ENCODE measurements at places on chromosomes 13 and 19.

- DNase-seq: no peak
Observed at GRCh38 chr13:64083396-64083795, 2667.7 kb upstream of the PCDH20 start.

DNA sequence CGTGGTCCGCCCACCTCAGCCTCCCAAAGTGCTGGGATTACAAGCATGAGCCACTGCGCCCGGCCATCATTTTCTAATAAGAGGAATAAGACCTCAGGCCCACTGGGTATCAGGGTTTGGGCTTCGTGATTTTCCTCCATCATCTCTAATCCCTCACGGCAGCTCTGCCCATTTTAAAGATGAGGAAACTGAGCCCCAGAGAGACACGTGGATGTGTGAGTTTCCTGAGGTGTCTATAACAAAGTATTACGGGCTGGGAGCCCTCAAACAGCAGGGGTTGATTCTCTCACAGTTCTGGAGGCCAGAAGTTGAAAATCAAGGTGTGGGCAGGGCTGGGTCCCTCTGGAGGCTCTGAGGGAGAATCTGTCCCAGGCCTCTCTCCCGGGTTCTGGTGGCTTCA lies 33.7 kb downstream of the MYO9B start:
- DNase-seq: no peak

GRCh38 chr19:16249826-16250404 lies 52.2 kb downstream of the AP1M1 start:
- no peak for DNase-seq

- DNase-seq: no peak
Observed at GRCh38 chr13:88450515-88450914, 779.3 kb downstream of the SLITRK5 start.

DNA sequence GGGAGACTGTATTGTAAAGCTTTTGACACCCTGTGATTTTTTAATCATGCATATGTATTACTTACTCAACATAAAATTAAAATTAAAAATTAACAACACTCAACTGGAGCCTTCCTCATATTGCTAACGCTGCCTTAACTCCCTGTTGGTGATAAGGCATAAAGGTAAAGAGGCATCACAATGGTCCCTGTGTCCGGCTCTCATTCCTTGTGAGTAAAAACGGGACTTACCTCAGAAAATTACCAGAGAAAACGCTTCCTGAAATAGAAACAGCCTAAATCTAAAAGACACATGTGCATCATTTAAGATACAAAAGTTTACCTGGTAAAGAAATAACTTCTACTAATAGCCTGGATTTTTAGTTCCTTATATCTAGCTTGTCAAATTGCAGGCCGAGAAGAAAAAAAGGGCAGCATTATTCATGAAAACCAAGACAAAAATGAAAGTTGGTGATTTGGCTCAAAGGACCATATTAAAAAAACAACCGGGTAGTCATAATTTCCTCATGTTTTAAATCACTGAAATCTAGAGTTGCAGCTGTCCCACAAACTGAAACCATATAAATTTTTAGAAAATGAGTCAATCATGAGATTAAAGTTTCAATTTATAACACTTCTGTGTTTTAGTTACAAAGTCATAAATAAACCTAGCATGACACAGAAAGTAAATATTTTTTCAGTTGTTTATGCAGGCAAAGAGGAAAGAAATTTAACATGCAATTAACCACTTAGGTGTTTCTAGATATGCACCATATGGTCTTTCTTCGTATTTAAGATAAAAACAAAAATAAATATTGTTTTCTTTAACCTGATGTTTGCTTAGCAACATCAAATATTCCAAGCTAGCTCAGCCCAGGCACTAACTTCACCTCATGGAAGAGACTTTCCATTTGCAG lies 94.7 kb downstream of the MIPEP start:
- DNase-seq: no peak

GRCh38 chr13:73138276-73138637 lies 79.5 kb downstream of the KLF5 start:
- DNase-seq: no peak

DNA sequence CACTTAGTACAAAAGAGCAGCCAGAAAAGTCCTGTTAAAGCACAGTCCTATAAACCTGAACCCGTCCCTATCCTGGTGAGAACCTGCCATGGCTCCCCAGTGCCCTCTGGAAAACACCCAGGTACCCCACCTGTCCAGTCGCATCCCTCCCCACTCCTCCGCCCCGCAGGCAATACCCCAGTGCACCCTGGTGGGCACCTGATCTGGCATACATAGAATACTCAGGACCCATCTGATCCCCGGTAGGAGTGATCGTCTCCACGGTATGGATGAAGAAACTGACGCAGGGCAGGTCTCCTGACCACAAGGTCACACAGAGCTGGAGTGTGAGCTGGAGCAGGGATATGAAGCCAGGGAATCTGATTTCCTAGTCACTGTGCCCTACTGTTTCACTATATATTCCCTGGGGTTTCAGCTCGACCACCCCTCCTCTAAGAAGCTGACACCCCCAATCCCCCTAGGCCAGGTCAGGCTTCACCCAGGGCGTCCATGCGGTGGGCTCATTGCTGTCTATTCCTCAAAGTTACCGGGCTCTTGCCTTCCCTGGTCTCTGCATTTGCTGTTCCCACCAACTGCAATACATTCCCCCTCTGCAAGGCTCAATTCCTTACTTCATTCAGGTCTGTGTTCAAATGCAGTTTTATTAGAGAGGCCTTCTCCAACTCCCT lies 12.6 kb downstream of the FBXO46 start:
- no peak for DNase-seq

DNA sequence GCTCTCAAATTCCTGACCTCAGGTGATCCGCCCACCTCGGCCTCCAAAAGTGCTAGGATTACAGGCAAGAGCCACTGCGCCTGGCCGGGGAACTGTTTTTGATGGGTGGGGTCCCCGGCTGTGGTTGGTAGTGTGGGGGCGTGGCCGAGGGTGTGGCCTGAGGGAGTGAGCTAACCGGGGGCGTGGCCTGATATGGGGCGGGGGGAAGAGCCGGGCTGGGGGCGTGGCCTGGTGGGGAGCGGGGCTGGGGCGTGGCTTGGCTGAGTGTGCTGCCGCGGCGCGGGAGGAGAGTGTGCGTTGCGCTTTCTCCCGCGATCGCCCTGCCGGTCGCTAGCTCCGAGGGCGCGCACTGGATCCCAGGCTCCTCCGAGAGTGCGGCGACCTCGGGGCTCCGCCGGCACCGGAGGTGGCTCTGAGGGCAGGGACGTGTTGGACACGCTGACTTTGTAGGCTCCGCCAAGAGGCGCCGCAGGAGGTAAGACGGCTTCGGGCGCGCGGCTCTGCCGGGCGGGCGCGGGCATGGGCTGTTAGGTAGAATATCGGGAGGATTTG lies at the start of gene SPATA13:
TSS of gene SPATA13 (plus strand) at position 263 of the 552 bp plus-strand sequence. CDS start 62,210 bp downstream, outside the sequence.
- DNase-seq: peak; percentile 88

- no peak for DNase-seq
Observed at GRCh38 chr13:113152984-113153809, 5.3 kb upstream of the PROZ start.

DNA sequence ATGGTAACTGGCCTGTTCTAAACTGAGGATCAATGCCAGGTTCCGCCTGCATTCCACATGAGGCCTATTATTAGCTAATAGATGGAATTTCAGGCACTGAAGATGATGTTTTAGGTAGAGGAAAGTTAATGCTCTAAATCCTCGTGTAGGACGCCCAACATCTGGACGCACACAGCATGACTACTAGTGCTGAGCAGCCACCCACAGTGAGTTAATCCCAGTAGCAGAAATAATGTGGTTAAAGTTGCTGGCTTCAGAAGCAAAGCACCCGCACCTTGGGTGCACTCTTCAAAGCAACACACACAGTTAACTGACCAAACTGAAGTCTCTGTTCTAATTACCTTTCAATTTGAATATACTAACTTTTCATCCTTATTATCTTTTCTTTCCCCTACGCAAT lies 150.6 kb downstream of the DIAPH3 start:
- DNase-seq: no peak

GRCh38 chr13:48010698-48011097 lies 9.6 kb upstream of the SUCLA2 start:
- no peak for DNase-seq

- DNase-seq: no peak
Observed at GRCh38 chr19:24029941-24030636, 56.9 kb upstream of the ZNF254 start.

DNA sequence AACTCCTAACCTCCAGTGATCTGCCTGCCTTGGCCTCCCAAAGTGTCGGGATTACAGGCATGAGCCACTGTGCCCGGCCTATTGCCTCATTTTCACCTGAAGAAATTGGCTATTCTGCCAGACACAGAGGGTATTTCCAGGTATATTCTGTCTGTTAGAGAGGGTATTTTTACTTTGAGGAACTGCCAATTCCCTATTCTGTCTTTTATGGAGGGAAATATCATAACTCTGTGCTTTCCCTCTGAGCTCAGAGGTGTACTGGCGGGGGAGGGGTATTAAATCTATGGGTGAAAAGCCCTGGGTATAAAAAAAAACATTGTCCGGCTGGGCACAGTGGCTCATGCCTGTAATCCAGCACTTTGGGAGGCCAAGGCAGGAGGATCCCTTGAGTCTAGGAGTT lies 24.8 kb downstream of the TSKS start:
- DNase-seq: no peak

DNA sequence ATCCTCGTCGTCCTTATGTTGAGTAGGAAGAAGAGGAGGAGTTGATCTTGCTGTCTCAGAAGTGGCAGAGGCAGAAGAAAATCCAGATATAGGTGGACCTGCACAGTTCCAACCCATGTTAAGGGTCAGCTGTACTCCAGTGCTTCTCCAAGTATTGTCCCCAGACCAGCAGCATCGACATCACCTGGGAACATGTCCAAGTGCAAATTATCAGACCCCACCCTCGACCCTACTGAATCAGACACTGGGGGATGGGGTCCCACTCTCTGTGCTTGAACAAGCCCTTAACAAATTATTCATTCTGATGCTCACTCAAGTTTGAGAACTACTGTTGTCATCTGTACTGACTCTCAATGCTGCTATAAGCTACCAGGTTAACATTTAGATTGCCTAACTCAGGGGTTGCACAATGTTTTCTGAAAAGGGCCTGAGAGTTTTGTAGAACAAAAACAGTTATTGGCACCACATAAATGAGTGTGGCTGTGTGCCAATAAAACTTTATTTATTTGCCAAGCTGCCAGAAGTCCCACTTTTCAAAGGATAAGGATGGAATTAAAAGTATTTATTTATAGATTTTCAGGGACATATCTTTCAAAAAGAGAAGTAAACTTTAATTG lies 226.7 kb upstream of the IPO5 start:
- DNase-seq: no peak

GRCh38 chr13:86324191-86324590 lies 525.0 kb upstream of the SLITRK6 start:
- no peak for DNase-seq

DNA sequence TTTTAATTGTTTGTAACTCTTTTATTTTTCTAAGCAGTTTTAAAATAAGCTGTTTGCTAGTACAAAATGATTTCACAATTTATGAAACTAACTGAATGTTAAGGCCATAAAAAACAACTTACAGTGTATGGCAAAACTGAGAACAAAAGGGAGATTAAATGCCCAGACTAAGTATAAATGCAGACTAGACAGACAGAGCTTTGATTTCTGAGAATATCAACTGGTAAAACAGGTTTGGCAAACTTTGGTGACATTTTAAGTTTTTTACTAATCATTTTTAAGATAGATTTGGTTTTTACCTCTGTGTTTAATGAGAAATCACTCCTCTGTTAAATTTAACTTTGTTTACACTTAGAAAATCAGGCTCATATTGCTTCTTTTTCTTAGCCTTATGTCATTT lies 127.5 kb upstream of the KLF5 start:
- DNase-seq: no peak

DNA sequence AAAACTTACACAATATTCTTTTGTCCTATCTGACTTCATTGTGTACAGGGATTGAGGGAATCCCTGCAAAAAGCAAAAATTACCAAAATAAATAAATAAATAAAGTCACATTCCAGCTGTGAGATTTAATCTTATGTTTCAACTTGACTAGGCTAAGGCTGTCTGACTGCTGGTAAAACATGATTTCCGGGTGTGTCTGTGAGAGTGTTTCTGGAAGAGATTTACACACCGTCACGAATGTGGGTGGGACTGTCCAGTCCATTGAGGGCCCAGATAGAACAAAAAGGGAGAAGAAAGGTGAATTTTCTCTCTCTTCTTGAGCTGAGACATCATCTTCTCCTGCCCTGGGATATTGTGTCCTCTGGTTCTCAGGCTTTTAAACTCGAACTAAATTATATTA lies 166.1 kb downstream of the LIG4 start:
- DNase-seq: no peak

GRCh38 chr13:40790154-40790616 lies 774 bp downstream of the SLC25A15 start:
- no peak for DNase-seq

DNA sequence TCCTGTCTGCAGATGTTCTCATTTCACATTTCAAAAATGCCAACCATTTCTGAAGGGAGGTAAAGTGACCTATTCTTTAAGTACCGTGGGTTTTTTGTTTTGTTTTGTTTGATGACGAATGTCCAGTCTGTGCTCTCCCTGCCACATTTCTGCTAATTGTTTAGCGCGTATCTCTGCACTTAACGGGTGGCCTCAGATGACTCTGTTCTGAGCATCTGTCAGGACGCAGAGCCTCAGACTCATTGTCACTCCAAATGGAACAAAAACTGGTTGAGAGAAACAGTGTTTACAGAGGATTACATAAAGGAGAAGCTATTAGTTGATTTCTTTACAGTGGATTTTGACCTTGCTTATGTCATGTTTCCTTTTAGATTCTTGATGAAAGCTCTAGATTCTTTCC lies 23.7 kb downstream of the TPP2 start:
- no peak for DNase-seq

Measured in stimulated activated CD8-positive, alpha-beta memory T cell treated with anti-CD3 and anti-CD28 coated beads, Interleukin-4, amount 100 ng/mL, for 24 hours (primary cell).